ENCODE measurements at places on chromosomes 3 and 15.

- no peak for DNase-seq
Measured at GRCh38 chr15:61748529-61748928, 311.7 kb downstream of the VPS13C start.

GRCh38 chr15:91122296-91122695 lies 22.2 kb downstream of the SV2B start:
- DNase-seq, result no peak

GRCh38 chr15:25705433-25706115 lies 157.6 kb downstream of the ATP10A start:
- DNase-seq, result no peak

DNA sequence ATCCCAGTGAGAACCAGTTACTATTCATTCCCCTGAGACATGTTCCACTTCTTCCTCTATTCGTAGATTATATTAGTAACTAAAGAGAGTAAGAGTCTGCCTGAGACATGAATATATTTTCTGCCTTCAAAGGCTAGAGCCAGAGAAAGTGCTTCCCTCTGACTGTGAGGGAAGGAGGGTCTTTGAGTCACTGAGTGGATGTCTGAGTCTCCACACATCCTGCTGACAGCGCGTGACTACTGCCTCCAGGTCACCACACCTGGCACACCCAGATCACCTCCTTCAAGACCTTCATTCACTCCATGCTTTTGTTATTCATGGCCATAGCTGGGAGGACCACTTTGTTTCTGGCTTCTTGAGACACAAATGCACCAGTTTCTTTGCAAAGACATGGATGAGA lies 135.6 kb downstream of the SOX2 start:
- no peak for DNase-seq

- DNase-seq, result no peak
Measured at GRCh38 chr3:196007744-196008335, 74.0 kb downstream of the TFRC start.
